ENCODE measurements at places on chromosomes 12 and 14. TPM values are rescaled to one million over a fixed set of nuclear protein-coding genes. Genes with fewer than 3 reads are reported as not detected.
A peak's percentile ranks its signal among the peaks of the same experiment; 100 is the strongest.

DNA sequence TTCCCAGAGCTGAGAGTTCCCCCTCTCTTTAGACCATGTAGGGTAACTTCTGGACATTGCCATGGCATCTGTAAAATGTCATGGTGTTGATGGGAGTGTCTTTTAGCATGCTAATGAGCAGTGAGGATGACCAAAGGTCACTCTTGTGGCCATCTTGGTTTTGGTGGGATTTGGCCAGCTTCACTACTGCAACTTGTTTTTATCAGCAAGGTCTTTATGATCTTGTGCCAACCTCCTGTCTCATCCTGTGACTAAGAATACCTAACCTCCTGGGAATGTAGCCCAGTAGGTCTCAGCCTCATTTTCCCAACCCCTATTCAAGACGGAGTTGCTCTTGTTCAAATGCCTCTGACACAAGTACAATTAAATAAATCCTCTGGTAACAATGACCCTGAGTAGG lies 244.4 kb downstream of the NEDD1 start:
- DNase-seq, result peak; percentile 32

GRCh38 chr12:107515446-107515958 lies 170.1 kb upstream of the PWP1 start:
- DNase-seq, result peak; percentile 98

GRCh38 chr12:132469423-132469822 lies 20.5 kb upstream of the FBRSL1 start:
- no peak for DNase-seq

DNA sequence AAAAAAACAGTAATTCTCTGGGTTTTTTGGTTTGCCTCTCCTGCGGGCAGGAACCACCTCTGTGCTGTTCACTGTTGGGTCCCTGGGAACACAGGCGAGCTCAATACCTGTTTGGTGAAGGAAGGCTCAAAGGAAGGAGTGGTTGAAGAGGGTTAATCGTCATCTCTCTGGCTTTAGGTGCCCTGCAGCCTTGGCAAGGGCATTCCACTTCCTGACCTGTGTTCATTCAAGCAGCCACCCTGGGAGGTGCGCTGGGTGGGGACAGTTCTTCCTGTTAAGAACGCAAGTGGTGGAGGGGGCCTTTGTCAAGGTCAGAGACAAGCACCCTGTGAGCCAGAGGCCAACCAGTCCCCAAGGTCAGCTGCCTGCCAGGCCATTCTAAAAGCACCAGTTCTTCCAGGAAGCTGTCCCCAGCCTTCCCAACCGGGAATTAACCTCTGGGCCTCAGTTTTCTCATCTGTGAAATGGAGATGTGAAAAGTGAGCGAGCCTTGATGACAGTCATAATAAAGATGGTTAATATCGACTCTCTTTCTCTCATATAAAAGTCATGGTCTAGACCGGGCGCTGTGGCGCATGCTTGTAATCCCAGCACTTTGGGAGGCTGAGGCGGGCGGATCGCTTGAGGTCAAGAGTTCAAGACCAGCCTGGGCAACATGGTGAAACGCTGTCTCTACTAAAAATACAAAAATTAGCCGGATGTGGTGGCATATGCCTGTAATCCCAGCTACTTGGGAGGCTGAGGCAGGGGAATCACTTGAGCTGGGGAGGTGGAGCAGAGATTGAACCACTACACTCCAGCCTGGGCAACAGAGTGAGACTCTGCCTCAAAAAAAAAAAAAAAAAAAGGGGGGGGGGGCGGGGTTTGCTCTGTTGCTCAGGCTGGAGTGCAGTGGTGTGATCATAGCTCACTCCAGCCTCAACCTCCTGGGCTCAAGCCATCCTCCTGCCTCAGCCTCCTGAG lies 6.1 kb downstream of the RHOF start:
- peak; percentile 57 for DNase-seq

- peak; percentile 64 for DNase-seq
Observed at GRCh38 chr12:95790917-95791849, 619 bp upstream of the NTN4 start.

Gene ACSM4
- total RNA-seq, result not detected

DNA sequence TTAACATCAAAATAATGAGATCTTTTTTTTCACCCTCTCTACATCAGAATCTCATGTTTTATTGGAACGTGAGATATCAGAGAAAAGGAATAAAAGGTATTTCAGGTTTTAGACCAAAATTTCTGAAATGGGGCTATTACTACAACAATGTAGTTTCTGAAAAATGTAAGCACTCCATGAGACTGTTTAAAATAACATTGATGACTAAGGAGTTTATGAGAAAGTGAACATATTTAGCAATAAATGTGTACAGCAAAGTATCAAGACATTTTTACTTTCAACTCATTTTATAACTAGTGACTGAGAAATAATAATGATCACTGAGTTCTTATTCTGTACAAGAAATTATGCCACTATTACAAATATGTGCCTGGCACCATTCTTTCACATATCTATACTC lies 39.3 kb upstream of the ABCC9 start:
- no peak for DNase-seq

- no peak for DNase-seq
Observed at GRCh38 chr14:87756661-87757060, 236.3 kb downstream of the GALC start.

GRCh38 chr12:11171969-11172675 lies 1.1 kb downstream of the SMIM10L1 start:
- no peak for DNase-seq

DNA sequence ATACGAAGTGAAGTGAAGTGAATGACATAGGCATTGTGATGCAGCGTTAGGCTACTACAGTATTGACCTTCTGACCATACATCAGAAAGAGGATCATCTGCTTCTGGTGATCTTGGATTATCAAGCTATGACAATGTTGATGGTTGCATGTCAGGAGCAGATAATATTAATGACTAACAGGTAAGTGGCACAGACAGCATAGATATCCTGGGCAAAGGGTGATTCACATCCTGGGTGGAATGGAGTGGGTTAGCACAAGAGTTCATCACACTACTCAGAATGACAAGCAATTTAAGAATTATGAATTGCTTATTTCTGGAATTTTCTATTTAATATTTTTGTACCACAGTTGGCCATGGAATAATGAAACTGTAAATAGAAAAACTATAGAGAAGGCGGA lies 397.9 kb upstream of the ATP2B1 start:
- DNase-seq, result peak; percentile 65

Gene KRT81
- total RNA-seq, result 2,042 TPM

Gene PRIMA1
- total RNA-seq, result not detected

GRCh38 chr12:92898755-92899154 lies 30.3 kb downstream of the EEA1 start:
- peak; percentile 60 for DNase-seq

DNA sequence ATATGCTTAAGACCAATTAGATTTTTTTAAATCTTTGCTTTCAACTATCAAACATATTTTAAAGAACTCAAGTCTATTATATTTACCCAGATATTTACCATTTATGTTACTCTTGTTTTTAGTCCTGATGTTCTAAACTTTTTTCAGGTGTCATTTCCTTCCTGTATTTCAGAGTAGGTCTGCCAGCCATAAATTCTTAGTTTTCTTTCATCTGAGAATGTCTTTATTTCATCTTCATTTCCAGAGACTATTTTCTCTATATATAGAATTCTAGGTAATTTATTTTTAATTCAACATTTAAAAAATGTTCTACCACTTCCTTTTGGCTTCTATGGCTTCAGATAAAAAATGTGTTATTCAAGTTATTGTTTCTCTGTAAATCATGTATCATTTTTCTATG lies 218.2 kb upstream of the AMIGO2 start:
- no peak for DNase-seq

- no peak for DNase-seq
Observed at GRCh38 chr12:22284871-22285270, 49.6 kb downstream of the ST8SIA1 start.

- no peak for DNase-seq
Observed at GRCh38 chr12:92601176-92601575, 101.6 kb upstream of the PLEKHG7 start.

Gene DRAM1
- total RNA-seq, result 5.2 TPM

DNA sequence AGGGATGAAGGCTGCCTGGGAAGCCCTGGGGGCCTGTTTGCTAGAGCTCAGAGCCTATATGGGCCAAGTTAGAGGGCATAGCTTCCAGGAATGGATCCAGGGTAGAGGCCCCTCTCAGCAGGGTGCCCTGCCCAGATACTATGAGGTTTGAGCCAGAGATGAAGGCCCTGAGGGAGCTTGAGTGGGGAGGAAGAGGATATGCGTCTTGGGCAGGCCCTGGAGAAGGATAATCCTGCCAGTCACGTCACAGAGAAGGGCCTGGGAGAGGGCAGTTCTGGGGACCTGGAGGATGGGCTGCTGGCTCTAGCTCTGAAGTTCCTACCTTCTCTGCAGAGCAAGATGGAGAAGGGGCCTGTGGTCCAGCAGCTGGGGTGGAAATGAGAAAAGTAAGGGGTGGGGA lies 5.9 kb upstream of the CACNB3 start:
- DNase-seq, result no peak

DNA sequence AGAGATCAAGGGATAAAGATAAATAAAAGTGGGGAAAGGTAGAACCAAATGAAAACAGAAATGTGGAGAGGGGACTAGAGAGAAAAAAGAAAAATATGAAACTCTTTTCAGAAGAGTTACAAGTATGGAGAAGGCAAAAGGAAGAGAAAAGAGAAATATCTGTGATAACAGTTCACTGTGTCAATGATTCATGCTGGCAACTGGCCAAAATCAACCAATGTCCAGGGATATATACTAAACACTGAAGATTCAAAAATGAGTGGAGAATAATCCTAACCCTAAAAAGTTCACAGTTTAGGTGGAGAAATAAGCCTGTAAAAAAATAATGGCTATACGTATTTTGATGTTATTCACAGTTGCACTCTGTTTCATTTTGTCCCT lies 372.3 kb upstream of the KITLG start:
- DNase-seq, result peak; percentile 60

DNA sequence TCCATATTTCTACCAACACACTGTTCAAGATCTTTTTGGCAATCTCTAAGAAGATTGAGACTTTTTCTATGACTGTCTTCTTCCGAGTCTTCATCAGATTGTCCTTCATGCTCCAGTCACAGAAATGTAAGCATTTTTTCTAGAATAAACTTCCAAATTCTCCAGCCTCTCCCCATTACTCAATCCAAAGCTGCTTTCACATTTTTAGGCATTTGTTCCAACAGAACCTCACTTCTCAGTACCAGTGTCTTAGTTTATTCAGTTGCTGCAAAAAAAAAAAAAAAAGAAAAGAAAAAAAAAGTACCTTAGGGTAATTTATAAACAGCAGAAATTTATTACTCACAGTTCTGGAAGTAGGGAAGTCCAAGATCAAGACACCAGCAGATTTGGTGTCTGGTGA lies 290.8 kb upstream of the NOVA1 start:
- DNase-seq, result no peak

Gene M6PR
- total RNA-seq, result 112 TPM

Gene OLR1
- not detected for total RNA-seq

DNA sequence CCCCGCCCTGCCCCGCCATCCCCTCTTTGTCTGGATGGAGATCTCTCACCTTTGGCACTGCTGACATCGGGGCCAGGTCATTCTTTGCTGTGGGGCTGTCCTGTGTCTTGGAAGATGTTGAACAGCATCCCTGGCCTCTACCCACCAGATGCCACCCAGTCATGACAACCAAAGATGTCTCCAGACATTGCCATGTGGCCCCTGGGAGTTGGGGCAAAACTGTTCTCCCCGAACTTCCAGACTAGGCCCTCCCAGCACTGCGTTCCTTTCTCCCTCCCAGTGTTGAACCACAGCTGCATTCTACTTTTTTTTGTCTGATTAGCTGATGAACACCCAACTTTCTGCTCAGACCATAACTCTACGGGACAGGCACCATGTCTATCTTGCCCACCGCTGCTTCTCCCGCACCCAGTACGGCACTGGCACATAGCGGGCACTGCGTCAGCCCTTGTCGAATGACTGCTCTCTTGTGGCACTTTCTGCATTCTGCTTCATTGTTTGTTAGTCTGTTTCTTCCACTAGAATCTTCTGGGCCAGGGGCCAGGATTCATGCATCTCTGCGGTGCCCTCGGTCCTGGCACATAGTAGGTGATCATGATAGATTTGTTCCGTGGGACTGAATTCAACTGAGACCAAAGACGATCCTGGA lies 13.1 kb upstream of the MYL2 start:
- DNase-seq, result no peak

GRCh38 chr12:52097045-52097666 lies 17.7 kb downstream of the SMIM41 start:
- no peak for DNase-seq

- DNase-seq, result peak; percentile 18
Observed at GRCh38 chr14:104794993-104795780, at the start of gene AKT1. TSS of gene AKT1 (minus strand) at chr14:104795748. CDS start at chr14:104792643, 3,105 bp downstream.

GRCh38 chr14:85399186-85399585 lies 130.8 kb upstream of the FLRT2 start:
- DNase-seq, result no peak

- DNase-seq, result no peak
Observed at GRCh38 chr12:132143336-132144071, 615 bp downstream of the DDX51 start.

- DNase-seq, result peak; percentile 97
Observed at GRCh38 chr12:47277972-47278448, 198.3 kb upstream of the AMIGO2 start.

- no peak for DNase-seq
Observed at GRCh38 chr14:21106176-21106497, 5.3 kb downstream of the TMEM253 start.

Gene JAG2
- total RNA-seq, result 57.1 TPM

DNA sequence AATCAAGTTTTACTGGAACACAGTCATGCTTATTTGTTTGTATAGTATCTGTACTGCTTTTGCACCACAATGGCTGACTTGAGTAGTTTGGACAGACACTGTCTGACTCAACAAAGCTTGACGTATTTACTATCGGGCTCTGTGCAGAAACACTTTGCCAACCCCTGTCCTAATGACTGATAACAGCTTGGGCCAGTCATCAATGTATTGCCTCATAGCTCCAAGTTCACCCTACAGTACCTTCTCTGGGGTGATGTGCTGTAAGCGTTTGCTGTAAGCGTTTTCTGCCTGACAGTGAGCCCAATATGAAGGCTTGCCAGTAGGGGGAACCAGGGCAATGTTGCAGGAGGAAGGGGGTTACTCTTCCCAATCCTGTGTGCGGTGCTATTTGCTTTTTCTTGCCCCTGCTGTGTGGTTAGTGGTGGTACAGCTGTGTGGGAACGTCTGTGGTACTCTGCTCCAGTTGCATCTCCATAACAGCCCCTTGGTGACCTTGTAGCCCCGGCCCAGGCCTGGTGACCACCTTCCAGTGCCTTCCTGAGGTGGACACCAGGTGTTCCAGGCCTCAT lies 5.4 kb upstream of the CCDC177 start:
- peak; percentile 78 for DNase-seq
